ENCODE measurements at places on chromosomes 5 and 9.

DNA sequence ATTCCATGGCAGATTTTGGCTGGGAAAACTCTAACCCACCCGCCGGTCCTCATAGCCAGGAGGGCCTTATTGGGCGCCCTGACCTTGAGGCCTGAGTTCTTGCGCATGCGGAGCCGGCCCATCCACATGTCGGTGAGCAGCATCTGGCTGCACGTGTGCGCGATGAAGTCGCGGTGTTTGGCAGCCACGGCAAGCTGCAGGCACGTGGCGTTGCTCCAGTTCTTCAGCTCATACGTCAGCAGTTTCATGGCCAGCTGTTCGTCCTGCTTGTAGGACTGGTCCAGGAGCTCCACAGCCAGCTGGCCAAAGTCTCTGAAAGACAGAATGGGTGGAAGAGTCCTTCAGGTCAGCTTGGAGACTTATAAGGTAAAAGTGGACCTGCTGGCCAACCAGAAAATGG, 204.3 kb upstream of the KLF9 start:
- no peaks in the 10 kb centered on the region for H3K36me3 ChIP-seq
- no peak overlapping the region for H3K4me3 ChIP-seq
- no peak for DNase-seq
- H3K27me3 ChIP-seq: no peaks in the 10 kb centered on the region

DNA sequence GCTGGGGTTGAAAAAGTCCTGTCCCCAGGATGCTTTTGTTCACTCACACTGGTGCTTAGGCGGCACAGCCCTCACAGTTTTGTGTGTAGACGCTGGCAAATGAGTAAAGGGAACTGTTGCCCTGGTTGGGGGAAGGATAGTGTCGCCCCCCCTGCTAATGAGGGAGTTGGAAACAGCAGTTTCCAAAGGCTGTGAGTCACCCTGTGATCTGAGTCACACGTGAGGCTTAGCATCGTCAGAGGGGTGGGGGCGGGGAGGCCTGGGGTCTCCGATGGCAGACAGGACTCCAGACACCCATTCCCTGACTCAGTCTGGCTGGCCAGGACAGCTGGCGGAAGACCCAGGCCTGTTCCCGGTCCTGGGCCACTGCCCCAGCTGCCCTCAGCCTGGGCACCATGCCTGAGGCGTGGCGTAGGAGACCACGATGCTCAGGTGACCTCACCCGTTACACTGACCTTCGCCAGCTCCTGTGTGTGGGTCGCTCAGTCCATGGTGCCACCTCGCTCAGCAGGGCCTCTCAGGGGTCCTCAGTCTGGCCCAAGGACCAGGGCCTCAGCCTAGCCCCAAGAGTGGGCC, 2.9 kb downstream of the DNAJB5 start:
- H3K36me3 ChIP-seq: peaks cover 13% of the 10 kb centered on the region
- H3K27me3 ChIP-seq: no peaks in the 10 kb centered on the region
- H3K4me3 ChIP-seq: peak overlapping the region; percentile 28
- DNase-seq: peak; percentile 83

DNA sequence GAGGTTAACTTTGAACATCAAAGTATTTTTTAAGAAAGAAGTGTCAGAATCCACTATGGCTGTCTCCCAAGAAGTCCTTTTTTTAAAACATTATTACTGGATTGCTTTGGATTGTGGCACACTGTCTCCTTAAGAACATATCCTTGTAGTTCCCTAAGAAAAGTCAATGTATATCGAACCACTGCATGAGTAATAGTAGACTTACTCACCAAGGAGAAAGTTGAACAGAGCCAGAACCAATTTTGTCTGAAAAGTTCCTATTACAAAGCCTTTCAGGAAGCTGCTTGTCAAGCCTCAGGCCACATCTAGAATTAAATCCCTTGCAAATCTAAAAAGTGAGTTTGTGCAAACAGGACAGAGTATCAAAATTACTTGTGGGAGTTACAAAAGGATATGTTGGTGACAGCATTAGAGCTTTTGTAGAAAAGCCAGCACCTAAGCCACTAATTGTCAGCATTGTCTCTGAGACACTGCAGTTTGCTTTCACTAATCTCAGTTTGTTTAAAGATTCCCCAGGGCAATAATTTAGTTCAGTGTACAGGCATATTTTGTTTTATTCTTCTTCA, 195.4 kb downstream of the MPDZ start:
- no peak overlapping the region for H3K4me3 ChIP-seq
- H3K4me1 ChIP-seq: no peaks in the 10 kb centered on the region
- no peaks in the 10 kb centered on the region for H3K27me3 ChIP-seq
- no peaks in the 10 kb centered on the region for H3K36me3 ChIP-seq
- no peak overlapping the region for H3K27ac ChIP-seq

DNA sequence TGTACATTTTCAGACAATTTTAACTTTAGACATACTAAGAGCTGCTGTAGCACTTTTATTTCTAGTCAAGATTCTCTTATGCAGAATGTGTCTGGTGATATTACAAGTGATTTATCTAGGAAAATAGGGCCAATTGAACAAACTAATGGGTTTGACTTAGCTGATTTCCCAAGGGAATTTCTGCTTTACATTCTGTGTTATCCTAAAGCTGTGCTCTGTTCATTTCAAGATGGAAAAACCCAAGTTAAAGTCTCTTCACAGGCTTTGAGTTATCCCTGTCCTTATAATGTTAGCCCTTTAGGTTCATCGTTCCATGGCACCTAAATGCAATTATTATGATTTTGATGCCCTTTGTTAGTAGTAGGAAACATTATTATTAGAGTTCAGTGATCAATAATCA, 704.9 kb upstream of the CDH18 start:
- H3K4me1 ChIP-seq: no peaks in the 10 kb centered on the region
- H3K27ac ChIP-seq: no peak overlapping the region
- no peaks in the 10 kb centered on the region for H3K27me3 ChIP-seq
- DNase-seq: no peak
- H3K36me3 ChIP-seq: no peaks in the 10 kb centered on the region

DNA sequence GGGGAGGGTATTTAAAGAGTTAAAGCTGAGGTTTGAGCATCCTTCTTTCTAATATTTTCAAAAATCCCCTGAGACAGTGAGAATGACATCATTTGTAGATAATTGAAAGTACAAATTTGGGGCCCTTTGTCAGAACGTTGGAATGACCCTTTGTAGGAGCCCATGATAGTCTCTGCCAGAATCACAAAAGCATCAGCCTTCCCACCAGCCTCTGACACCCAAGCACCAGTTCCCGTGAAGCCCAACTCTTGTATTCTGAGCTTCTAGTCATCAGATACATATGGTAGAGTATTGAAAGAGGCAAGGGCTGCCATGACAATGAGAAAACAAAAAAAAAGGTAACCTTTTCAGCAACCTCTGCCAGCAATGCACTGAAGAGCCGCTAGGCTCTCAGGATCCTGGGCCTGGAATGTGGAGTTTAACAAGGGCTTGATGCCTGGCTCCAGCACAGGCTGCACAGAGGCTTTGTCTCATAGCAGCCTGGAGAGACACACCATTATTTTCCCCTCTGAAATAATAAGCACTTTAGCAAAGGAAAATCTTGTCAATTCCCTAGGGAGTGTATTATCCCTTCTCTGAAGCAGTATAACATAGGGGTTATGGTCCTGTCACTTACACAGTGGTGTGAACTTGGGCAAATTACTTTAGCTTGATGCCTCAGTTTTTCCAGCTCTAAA, 114.4 kb downstream of the ZNF608 start:
- H3K27ac ChIP-seq: no peak overlapping the region
- H3K4me1 ChIP-seq: no peaks in the 10 kb centered on the region
- no peak for DNase-seq
- no peak overlapping the region for H3K4me3 ChIP-seq
- H3K36me3 ChIP-seq: no peaks in the 10 kb centered on the region
- H3K27me3 ChIP-seq: peaks cover 3% of the 10 kb centered on the region

- H3K4me1 ChIP-seq: peaks cover 5% of the 10 kb centered on the region
- DNase-seq: no peak
- peaks cover 3% of the 10 kb centered on the region for H3K27me3 ChIP-seq
- no peak overlapping the region for H3K27ac ChIP-seq
- H3K4me3 ChIP-seq: no peak overlapping the region
- no peaks in the 10 kb centered on the region for H3K36me3 ChIP-seq
These were observed 2.5 kb upstream of the RANBP3L start for GRCh38 chr5:36304095-36304805.

DNA sequence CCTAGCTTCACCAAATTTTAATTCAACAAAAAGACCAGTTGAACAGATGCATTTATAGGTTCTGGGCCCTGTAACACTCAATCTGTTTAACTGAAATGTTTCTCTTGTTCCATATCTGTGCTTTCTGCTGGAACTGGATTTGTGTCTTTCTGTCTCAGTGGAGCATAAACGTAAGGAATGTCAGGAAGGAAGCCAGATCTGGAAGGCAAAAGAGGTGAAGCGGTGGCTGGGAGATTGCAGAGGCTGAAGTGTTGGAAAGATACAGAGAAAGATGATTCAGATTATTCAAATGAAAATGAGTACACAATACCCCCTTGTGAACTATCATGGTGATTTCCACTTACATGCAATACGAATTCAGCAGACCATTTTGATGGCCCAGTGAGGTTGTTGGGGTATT, 406.8 kb downstream of the BRINP1 start:
- no peaks in the 10 kb centered on the region for H3K4me1 ChIP-seq
- no peaks in the 10 kb centered on the region for H3K27me3 ChIP-seq
- H3K36me3 ChIP-seq: no peaks in the 10 kb centered on the region

DNA sequence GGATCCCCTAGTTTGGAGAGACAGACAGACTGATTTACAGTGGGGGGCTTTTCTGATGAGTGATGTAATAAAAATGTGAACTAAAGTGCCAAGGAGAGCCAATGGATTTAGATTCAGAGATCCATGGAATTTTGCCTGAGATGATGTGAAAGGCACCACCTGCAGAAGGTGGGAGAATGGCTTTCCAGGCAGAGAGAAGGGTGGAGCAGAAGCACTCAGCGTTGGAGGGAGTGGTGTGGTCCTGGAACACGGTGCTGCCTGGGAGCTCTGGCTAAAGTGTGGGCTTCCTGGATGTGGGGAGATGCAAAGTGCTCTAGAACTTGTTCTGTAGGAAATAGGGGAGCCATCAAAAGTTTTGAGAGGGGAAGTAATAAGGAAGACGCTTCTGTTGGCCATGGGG, 57.0 kb downstream of the IQGAP2 start:
- H3K4me3 ChIP-seq: no peak overlapping the region
- H3K27me3 ChIP-seq: no peaks in the 10 kb centered on the region
- H3K36me3 ChIP-seq: peaks cover 37% of the 10 kb centered on the region
- DNase-seq: no peak
- peak overlapping the region; percentile 18 for H3K27ac ChIP-seq
- H3K4me1 ChIP-seq: peaks cover 53% of the 10 kb centered on the region

Data from activated CD4-positive, alpha-beta memory T cell treated with anti-CD3 and anti-CD28 coated beads for 36 hours (primary cell).